ENCODE measurements at places on chromosomes 2 and 18. TPM values are rescaled to one million over a fixed set of nuclear protein-coding genes. Genes with fewer than 3 reads are reported as not detected.

Gene SP140
- total RNA-seq, result 1.2 TPM

Gene NPPC
- total RNA-seq, result 0.58 TPM

Gene ZSWIM2
- total RNA-seq, result not detected

Gene ITPRID2
- 118 TPM for total RNA-seq

Gene UGT1A4
- total RNA-seq, result not detected

Gene SKOR2
- total RNA-seq, result not detected

Gene GALR1
- not detected for total RNA-seq

Gene SERPINB13
- not detected for total RNA-seq

Gene CXCR1
- total RNA-seq, result not detected

Gene LYPD6B
- not detected for total RNA-seq

Gene ABCB11
- total RNA-seq, result not detected

Measured in myometrial cell (primary cell).